HepG2 (cell line): ENCODE measurements at places on chromosomes 13 and 19. TPM values are rescaled to one million over a fixed set of nuclear protein-coding genes. Genes with fewer than 3 reads are reported as not detected.
A peak's percentile ranks its signal among the peaks of the same experiment; 100 is the strongest.

The CGB2 gene
- total RNA-seq = not detected in 2 replicates

The CCDC122 gene
- 3.5 and 5.1 TPM in 2 replicates for total RNA-seq

The FGF21 gene
- not detected in 2 replicates for total RNA-seq

GRCh38 chr19:47370045-47370611 lies 21.0 kb downstream of the DHX34 start:
- DNase-seq = no peak

- peak; percentile 13 for DNase-seq
Observed at GRCh38 chr13:112643759-112644459, 45.9 kb upstream of the ATP11A start.

DNA sequence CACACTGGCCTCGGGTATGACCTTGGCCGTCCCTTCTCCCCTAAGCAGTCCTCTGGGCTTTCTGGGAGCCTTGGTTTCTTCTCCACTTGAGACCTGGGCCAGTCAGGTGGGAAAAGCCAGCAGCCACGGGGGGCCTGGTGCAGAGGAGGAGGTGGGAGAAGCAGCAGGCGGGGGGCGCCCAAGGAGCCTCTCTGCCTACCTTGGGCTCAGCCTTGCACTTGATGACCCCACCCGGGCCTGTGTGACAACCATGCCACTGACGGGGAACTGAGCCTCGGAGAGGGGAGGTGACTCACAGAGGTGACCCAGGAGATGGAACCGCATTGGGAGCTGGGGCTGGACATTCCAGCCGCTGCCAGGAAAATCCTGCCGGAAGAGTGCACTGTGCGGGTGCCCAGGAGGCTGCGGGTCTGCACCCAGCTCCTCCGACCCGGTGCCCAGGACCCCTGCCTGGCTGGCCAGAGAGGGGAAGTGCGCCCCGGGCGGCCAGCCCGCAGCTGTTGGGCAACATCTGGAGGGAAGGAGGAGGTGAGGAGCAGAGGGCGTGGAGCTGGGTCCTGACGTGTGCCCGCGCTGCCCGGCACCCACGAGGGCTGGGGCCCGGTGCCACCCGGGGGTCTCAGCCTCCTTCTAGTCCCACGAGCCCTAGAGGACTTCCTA lies 23.4 kb upstream of the SLC7A10 start:
- peak; percentile 53 for DNase-seq

DNA sequence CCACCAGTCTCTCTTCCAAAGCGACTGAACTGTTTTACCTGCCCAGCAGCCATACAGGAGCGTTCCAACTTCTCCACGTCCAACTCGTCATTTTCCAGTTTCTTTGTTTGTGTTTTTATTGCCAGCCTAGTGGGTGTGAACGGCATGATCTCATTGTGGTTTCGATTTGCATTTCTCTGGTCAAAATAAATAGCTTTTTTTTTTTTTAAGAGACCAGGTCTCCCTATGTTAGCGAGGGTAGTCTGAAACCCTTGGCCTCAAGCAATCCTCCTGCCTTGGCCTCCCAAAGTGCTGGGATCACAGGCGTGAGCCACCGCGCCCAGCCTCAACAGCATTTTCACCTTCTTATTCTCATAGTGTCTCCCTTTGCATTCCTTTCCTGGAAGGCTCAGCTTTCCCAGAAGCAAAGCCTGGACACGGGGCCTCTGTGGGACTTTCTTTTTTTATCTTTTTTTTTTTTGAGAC lies 4.2 kb upstream of the JSRP1 start:
- DNase-seq = no peak

The KIR2DL3 gene
- total RNA-seq = not detected in 2 replicates

The TMPRSS9 gene
- 1.4 and 2.5 TPM in 2 replicates for total RNA-seq

- DNase-seq = no peak
Observed at GRCh38 chr19:29485293-29485692, 40.5 kb upstream of the VSTM2B start.

- DNase-seq = no peak
Observed at GRCh38 chr13:52994051-52994450, 34.6 kb upstream of the OLFM4 start.

GRCh38 chr13:68714292-68714691 lies 1393.3 kb upstream of the ATXN8OS start:
- DNase-seq = no peak

DNA sequence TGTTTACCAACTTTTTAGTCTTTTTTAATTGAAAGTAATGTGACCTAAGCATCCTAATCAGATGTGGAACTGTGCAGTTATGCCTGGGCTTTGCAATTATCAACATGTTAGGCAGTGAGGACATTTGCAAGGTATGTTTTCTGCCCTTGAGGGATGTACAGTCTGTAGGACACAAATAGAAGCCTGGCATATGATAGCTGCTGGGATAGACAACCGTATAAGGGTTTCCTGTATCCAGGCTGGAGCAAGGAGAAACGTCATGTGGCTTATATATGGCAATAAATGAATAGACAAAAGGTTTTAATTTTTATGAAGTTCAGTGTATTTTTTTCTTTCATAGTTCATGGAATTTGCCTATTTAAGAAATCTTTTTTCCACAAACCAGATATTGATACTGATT lies 2.0 kb upstream of the VPS36 start:
- no peak for DNase-seq

DNA sequence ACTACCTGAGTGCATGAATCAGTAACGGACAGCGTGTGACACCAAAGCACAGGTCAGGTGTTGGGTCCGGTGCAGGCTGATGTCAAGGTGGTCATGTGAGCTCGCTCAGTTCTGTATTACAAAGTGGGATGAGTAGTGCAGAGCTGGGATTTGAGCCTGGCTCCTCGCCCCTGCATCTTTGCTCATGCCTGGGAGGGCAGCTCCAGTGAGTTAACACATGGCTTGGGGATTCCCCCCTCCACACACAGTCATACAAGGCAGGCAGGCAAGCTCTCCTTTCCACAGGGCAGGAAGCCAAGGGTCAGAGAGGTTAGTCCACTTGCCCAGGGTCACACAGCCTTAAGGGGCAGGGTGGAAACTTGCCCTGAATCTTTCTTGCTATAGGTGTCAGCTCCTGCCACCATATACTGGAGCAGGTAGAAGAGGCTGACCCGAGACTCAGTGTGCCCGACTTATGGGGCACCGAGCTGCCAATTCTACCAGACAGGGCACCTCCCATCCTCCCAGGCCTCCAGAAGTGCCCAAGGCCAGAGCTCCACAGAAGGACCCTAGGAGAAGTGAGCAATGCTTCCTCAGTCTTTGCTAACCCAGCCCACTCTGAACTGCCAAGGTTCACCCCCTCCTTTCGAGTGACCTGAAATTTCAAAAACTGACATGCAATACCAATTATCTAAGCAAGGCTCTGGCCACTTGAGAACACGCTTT lies 35.4 kb downstream of the ZNF787 start:
- no peak for DNase-seq

DNA sequence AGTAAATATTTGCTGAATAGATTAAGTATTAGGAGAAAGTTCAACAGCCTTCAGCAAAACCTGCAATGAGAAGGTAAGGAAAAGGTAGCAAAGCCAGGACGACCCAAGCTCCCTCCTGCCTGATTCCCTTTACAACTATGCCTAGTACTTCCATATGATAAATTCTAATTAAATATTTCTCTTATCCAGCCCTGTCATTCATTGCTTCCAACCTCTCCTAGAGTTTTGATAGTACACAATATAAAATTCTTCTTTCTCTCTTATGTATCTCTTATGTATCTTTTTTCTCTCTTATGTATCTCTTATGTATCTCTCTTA lies 187.2 kb downstream of the DCT start:
- DNase-seq = no peak

DNA sequence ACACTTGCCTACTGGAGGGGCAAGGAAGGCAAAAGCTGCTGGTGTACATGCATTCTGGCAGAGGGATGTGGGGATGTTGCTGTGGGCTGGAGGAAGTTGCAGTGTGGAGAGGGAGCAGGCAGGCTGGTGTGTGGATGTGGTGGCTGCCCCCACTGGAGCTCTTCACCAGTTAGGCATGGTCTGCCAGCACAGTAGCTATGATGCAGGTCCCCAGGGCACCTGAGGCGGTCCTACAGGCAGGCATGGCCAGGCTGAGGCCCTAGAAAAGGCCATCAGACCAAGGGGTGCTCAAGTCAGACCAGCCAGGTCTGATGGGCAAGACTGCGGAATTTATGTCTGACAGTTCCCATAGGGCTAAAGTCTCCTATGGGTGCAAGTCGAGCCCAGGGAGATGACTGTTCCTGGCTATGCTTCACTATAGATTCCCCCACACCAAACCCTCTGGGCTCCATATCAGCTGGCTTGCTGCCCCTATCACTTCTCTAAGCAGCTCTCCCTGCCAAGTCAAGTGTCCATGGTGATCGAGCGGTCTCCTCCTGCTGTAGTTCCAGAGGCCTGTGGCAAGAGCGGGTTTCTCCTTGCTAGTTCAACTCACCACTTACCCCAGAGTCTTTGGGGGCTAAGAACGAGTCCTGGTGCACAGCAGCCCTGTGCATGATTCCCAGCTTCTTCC lies 473.1 kb downstream of the TDRD3 start:
- no peak for DNase-seq

DNA sequence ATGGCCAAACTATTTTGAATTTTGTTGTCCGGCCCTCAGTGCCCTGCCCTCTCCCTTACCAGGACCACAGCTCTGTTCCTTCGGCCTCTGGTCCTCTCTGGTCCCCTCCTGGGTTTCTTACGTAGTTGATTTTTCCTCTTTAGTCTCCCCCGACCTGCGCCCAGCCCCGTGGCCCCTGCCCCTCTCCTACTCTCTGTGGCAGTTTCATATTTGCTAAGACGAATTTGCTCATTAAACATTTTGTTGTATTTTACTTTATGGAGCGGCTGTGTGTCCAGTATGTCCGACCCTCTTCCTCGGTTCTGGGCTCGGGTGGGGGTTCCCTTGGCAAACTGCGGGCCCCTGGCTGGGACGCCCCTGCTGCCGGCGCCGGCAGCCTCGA lies 576 bp upstream of the EPN1 start:
- no peak for DNase-seq

DNA sequence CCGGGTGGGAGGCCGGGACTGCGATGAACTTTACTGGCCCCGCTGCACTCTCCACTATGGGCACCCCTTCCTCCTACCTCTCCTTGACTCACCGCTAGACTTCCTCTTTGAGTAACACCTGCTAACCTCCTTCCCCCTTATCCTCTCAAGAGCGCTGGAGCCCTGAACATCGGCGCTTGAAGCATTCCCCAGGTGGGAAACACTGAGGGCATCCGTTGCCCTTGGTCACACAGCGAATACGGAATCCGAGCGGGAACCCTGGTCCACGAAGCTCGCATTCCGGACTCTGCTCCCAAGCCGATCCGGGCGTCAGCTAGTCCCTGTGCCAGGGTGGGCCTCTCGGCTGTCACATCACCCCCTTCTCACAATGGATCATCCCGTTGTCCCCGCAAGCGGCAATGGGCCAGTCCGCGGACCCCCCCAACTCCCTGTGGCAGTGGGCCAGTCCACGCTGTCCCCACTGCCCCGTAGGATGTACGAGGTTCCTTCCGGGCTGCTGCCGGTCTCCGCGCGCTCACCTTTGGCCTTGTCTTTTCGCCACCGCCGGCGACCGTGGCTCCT lies 4.2 kb downstream of the LIPE start:
- DNase-seq = peak; percentile 59

DNA sequence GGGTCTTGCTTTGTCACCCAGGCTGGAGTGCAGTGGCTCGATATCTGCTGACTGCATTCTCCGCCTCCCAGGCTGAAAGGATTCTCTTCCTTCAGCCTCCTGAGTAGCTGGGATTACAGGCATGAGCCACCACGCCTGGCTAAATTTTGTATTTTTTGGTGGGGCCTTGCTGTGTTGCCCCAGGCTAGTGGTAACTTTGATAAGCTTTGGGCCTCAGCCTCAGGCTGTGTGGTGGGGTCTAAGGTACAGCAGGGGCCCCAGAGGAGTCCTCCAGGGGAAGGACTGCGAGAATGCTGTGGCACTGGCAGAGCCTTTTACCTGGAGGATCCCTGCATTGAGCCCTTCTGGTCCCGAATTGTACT lies 7.2 kb downstream of the DOT1L start:
- DNase-seq = no peak

GRCh38 chr13:51360489-51360888 lies 21.0 kb downstream of the SERPINE3 start:
- no peak for DNase-seq

DNA sequence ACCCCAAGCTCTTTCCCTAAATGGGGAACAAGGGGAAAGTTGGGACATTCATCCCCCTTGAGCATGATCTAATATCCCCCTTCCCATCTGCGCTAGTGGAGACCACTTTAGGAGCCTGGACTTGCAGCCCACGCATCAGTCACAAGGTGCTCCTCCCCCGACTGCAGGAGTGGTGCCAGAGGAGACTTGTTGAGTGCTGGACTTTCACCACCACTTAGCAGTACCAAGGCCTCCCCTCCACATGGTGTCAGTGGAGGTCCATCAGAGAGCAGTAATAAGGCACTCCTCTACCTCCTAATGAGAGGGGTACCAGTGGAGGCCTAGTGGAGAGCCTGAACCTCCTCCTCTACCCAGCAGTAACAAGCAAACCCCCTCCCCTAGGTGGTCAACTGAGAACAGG lies 22.5 kb downstream of the CAB39L start:
- DNase-seq = peak; percentile 81

The EVI5L gene
- total RNA-seq = 1.3 and 1.7 TPM in 2 replicates

The FOSB gene
- total RNA-seq = 0.21 and 6.0 TPM in 2 replicates

The BEST2 gene
- total RNA-seq = not detected in 2 replicates

- DNase-seq = peak; percentile 37
Observed at GRCh38 chr13:94263038-94263437, 216.4 kb downstream of the DCT start.

- no peak for DNase-seq
Observed at GRCh38 chr13:76020421-76020955, 384.4 kb downstream of the LMO7 start.

GRCh38 chr19:58218899-58219298 lies 9.8 kb upstream of the ZNF544 start:
- peak; percentile 8 for DNase-seq

GRCh38 chr13:107192289-107192688 lies 624.4 kb upstream of the ARGLU1 start:
- peak; percentile 84 for DNase-seq

GRCh38 chr13:48159826-48160225 lies 64.9 kb upstream of the MED4 start:
- DNase-seq = no peak

- DNase-seq = no peak
Observed at GRCh38 chr13:80235166-80235966, 105.6 kb downstream of the SPRY2 start.

- no peak for DNase-seq
Observed at GRCh38 chr19:17687141-17687856, 855 bp downstream of the UNC13A start.

The NXNL1 gene
- not detected in 2 replicates for total RNA-seq

GRCh38 chr19:49067554-49067953 lies 2.9 kb upstream of the NTF4 start:
- no peak for DNase-seq

GRCh38 chr13:112687836-112688559 lies 1.8 kb upstream of the ATP11A start:
- no peak for DNase-seq

DNA sequence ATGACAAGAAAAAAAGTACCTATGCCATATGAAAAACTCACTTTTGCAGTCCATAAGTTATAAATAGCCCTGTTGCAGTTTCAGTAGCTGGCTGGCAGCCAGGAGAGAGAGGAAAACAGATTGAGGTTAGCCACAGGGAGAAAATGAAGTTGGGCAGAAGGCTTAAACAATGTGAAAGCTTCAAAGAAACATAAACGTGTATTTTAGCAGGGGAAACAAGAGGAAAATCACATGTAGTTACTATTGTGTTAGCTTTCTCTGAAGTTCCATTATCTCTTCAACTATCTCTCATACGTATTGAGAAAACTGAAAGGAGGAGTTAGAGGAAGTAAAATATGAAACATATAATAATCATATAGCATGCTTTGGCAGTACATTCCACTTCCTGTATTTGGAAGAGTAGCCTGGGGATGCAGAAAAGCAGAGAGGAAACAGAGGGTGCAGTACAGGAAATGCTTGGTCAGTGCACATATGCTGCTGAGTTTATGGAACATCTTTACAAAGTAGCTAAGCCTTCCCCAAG lies 1551.1 kb downstream of the EFNB2 start:
- no peak for DNase-seq
